NCI-H2107 (cell line): ENCODE measurements at places on chromosomes 13 and 19.

GRCh38 chr13:73967397-73968165 lies 166.6 kb downstream of the KLF12 start:
- no peak for DNase-seq

GRCh38 chr13:41997396-41997795 lies 36.5 kb upstream of the VWA8 start:
- DNase-seq = no peak

- DNase-seq = no peak
These were observed 4.6 kb downstream of the PTGIR start for GRCh38 chr19:46620267-46620666.

- no peak for DNase-seq
These were observed 27.1 kb downstream of the CYSLTR2 start for GRCh38 chr13:48680756-48681392.

DNA sequence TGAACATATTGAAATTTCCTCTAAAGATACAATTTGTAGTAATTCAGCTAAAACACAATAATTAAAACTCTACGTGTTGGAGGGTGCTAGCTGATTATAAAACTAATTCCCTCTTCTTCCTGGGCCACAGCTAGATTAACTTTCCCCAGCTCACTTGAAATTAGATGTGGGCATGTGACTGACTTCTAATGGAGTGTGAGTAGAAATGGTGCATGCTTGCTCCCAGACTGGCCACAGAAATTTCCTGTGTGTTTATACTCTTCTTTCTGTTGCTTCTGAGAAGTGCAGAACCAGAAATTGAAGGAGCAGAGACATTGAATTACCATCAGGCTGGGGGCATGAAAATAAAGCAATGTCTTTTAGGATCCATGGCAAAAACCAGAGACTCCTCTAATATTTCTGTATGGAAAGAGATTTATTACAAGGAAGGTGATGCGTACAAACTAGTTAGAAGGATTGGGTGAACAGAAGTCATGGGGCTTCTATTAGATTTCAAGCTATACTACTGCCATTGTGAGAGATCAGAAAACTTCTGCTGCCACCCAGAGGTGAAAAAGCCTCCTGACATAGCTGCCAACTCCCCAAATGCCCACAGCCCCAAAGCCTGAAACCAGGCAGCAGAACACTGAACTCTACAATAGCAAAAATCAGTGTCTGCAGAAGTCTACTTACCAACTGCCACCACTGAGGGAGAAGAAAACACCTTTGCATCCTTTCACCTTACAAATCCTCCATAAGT lies 379.2 kb upstream of the MIR17HG start:
- DNase-seq = no peak

DNA sequence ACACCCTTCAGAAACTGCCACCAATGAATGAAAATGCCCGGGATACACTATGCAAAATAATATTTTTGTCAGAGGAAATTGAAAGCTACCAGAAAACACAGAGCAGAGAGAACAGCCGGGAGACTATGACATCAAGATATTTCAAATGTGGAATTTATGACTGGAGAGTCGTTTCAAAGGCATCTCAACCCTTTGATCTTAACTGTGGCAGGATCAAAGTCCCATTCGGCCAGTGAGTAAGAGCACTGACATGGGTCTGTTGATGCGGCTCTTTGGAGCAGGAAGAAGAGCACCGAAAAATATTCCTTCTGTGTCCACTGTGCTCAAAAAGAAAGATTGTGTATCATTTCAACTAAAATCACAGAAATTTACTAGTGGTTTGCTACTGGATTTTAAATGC lies 201.9 kb downstream of the RFC3 start:
- no peak for DNase-seq

DNA sequence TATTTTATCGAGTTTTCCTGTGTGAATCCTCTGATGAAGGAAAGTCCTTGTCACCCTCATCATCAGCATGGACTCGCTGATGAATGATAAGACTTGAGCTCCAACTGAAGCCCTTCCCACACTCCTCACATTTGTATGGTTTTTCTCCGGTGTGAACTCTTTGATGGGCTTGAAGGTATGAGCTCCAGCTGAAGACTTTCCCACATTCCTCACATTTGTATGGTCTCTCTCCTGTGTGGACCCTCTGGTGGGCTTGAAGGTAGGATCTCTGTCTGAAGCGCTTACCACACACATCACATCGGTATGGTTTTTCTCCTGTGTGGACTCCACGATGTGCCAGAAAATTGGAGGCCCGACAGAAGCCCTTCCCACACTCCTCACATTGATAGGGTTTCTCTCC lies 21.7 kb downstream of the ZNF45 start:
- no peak for DNase-seq

GRCh38 chr19:17467471-17468301 lies 2.6 kb upstream of the SLC27A1 start:
- no peak for DNase-seq

DNA sequence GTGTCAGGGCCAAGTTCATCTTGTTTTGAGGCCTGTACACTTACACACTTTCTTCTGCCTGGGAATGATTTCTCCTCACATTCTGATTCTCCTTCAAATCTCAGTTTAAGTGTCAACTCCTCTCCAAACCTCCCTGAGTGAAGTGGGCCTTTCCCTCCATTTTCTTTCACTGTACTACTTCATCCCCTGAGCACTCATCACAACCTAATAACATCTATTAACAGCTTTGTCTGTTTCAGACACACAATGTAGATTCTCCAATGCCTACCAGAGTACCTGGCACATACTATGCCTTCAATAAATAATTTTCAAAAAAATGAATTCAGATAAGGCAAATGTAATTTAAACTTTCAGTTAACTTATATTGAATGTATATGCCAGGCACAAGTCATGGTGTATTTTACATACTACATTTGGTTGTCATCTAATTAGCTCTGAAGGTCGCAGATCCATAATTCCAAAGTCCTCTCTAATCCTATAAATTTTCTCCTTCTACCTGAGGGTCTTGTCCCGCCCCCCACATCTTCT lies 357 bp upstream of the COG6 start:
- DNase-seq = no peak

GRCh38 chr13:73481886-73482445 lies 423.2 kb downstream of the KLF5 start:
- DNase-seq = no peak

DNA sequence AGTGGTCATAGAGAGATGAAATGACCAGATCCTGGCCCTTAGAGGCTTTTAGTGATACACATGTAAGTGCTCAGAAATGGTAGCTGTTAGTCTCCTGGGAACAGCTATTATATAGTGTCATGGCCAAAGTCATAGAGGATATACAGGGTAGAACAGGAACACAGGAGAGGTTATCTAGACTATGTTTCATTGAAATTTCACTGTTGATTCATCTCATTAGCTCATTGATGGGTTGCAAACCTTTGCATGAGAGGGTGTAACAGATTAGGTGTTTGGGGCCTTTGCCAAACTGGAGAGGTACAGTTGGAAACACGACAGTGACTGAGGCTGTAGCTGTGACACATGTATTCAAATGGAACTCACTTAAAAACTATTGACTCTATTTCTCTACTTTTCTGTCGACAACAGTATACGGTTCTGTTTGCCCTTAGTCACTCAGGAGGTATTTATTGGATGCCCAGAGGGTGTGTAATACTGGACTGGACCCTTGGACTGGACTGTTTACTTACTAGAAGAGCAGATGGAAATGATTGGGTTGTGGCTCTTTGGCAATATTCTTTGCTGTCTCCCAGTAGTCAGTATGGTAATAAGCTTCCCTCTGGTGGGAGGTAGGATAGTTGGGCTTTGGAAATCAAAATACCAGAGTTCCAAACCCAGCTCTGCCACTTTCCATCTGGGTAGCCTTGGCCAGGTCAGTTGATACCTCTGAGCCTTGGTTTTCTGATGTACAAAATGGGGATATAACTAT lies 29.8 kb downstream of the ARHGAP35 start:
- no peak for DNase-seq

DNA sequence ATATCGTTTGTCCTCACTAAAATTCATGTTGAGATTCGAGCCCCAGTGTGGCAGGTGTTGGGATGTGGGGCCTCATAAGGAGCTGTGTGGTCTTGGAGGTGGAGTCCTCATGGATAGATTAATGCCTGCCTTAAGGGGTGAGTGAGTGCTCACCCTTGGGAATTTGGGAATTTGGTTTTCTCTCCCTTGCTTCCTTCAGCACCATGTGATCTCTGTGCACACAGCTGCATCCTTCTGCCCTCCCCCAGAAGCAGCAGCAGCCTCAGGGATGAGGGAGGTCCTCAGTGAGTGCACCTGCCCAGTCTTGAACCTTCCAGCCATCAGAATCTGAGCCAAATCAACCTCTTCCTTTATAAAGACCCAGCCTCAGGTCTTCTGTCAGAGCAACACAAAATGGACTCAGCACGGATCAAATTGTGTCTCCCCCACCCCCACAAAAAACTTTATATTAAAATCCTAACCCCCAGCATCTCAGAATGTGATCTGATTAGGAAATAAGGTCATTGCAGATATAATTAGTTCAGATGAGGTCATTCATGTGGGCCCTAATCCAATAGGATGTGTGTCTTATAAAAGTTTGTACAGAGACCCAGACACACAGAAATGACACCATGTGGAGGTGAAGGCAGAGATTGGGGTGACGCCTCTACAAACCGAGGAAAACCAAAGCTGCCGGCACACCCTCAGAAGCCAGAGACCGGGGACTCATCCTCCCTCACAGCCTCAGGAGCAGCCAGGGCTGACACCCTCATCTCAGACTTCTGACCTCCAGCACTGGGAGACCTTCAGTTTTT lies 12.9 kb downstream of the CYTH2 start:
- DNase-seq = no peak

DNA sequence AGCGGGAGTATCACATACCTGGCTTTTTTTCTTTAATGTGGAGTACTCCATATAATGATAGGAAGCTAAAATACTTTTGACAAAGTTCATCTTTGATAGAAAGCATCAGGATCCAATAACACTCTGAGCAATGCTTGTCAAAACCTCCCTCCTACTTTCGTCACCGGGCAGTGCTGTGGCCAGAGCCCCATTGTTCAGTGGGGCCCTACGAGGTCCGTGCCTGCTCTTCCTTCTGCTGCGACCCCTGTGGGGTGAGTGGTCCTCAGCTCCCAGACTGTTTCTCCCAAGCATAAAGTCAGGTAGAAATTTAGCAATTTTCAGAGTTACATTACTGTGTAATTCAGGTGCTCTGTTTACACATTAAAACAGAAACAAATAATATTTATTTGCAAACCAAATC lies 51.2 kb downstream of the ANKRD10 start:
- no peak for DNase-seq

GRCh38 chr13:40494513-40494912 lies 171.9 kb downstream of the FOXO1 start:
- DNase-seq = no peak

DNA sequence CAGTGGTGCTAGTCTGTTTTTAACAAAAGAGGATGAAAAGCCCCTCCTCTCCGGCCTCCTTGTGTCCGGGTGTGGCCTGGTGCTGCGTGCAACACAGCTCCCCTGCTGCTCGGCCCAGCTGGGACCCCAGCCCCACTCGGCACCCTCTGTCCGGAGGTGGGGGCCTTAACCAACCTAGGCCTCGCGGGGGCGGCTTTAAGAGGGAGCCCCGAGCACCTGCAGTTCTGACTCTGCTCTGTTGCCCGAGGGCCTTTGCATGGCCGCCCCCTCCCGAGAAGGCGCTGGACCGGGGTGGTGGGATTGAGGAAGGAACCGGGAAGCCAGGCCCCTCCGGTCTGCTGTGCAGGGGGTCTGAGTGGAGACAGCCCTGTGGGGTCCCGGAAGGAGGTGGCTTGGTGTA lies 5.7 kb upstream of the GRIN3B start:
- DNase-seq = no peak

- DNase-seq = no peak
These were observed 5.2 kb downstream of the CADM4 start for GRCh38 chr19:43634506-43634871.

DNA sequence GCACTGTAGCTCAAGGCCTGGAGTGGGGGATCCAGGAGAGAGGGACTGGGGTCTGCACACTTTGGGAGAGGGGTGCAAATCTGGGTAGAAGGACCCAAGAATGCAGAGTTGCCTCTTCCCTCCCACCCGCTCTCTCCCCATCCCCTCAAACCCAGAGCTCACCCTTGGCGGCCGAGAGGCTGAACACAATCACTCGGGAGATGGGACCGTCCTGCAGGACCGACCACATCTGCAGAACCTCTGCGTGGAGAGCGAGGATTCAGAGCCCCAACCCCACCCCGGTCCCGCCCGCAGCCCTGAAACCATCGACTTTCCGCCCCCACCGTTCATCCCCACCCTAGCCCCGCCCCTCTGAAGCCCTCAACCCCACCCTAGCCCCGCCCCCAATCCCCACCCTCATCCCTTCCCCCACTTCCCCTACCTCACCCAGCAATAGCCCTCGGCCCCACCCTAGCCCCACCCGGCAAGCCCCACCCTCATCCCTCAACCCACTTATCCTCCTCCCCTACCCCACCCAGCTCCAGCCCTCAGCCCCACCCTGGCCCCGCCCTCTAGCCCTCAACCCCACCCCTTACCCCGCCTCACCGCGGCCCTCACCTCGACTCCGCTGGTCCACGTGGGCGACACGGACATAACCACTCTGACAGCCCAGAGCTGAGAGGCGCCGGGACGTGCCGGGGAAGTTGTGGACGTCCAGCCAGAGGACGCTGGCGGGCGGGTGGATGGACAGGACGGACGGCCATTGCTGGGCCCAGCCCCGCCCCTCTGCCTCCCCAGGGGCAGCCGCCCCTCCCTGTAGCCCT lies 4.1 kb downstream of the KPTN start:
- no peak for DNase-seq

DNA sequence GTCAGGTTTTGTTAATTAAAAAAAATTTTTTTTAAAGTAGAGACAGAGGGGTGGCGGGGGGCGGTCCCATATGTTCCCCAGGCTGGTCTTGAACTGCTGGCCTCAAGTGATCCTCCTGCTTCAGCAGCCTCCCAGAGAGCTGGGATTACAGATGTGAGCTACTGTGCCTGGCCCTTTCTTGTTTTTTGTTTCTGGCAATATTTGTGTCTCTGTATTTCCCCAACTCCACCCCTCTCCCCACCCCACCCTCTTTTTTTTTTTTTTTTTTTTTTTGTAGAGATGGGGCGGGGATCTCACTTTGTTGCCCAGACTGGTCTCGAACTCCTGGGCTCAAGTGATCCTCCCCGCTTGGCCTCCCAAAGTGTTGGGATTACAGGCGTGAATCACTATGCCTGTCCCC lies 600 bp upstream of the CAPN12 start:
- DNase-seq = no peak

DNA sequence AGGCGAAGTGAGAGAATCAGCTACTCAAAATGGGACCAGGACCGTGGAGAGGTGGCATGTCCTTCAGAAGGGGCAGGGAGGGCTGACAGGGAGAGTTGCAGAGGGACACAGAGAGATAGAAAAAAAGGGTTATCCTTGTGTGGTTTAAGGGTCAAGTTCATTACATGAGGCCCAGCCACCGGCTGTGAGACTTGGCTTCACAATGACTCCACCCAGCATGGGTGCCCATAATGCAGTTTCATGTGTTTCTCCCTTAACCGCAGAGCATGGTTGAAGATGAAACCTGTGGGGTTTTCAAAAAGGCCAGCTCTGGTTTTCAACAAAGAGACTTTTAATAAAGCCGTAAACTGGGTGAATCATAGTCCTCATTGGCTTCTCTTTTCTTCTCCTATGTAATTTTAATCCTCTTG lies 164.6 kb downstream of the KLF5 start:
- no peak for DNase-seq

- no peak for DNase-seq
These were observed 166.1 kb upstream of the MYO16 start for GRCh38 chr13:108463340-108463739.
